ENCODE measurements at places on chromosomes 16 and 17. TPM values are rescaled to one million over a fixed set of nuclear protein-coding genes. Genes with fewer than 3 reads are reported as not detected.
A peak's percentile ranks its signal among the peaks of the same experiment; 100 is the strongest.

The MFSD11 gene
- total RNA-seq: 18.3 TPM

The CTDNEP1 gene
- total RNA-seq: 164 TPM

The TP53TG3B gene
- total RNA-seq: not detected

GRCh38 chr16:88943131-88943664, 33.8 kb downstream of the CBFA2T3 start:
- no peak for DNase-seq

GRCh38 chr16:57721356-57722209, 14.0 kb upstream of the KATNB1 start:
- no peak for DNase-seq

DNA sequence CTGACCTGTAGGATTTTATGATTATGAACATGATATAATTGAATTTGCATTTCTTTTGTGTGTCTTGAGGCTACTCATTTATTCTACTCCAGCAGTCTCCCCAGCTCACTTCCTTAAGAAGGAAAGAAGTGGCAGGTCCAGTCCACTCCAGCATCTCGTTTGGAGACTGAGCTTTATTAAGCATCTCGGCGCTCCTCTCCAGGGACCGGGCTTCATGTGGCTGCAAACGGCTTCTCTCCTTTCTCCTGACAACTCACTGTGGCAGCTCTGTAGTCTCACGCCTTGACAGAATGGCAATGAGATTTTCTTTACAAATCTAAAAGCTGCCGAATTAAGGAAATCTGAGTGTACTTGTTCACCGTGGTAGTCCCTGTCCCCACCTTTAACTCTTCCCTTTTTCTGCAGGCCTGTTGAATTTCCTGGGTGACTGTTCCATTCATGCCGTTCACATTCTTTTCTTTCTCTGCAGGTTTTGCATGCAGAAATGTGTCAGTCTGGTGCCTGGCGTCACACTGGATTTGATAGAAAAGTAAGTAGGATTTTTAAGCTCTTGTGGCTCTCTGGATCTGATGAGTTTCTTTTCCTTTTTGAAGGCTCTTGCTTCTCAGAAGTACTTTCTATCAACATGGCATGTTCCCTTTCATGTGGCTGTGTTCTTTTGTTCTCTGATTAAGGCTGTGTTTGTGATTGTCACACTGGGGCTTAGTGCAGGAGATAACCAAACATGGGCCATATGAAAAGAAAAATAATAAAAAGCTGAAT, 200.5 kb upstream of the CHMP6 start:
- peak; percentile 48 for DNase-seq

- peak; percentile 85 for DNase-seq
Measured at GRCh38 chr17:65121916-65122806, 15.0 kb upstream of the RGS9 start.

GRCh38 chr17:9932491-9932890, 27.4 kb upstream of the RCVRN start:
- DNase-seq: no peak

DNA sequence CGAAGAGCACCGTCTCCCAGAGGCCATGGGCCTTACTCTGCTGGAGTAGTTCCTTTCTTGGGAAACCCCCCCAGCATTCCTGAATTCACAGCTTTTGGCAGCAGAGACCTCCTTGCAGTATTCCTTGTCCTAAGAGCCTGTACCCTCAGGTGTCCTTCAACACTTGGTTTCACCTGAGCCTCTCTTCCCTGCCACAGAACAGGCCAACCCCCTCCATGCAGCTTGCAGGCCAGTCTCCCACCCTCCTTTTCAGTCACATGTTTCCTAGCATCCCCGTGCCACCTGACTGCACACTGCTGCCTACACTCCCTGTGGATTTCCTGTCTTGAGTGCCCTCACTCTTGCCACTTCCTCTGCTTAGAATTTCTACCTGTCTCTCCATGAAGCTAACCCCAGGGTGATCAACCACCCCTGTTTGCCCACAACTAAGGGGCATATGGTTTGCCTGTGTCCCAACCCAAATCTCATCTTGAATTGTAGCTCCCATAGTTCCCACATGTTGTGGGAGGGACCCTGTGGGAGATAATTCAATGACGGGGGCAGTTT, 65.5 kb downstream of the DYNLRB2 start:
- DNase-seq: no peak

DNA sequence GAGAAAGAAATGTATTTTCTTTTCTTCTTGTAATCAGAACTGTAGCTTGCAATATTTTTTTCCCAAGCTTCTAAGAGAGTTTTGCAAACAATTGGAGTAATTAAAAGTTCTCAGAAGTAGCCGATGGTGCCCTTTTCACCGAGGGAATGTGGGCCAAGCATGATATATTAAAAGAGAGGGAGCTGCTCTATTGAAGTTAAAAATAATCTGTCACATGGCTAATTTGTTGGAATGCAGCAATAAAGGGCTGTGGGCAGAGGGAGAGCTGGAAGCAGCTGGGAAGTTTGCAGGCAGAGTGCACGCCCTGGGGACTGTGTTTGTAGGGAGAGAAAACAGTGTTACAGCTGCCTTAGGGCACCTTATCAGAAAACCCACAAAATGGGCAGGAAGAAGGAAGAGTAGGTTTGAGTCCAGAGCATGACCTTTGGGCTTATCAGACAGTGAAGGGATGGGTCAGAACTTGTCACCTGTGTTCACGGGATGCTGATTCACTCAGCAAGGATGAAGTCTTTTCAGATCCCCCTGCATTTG, 18.5 kb upstream of the TERF2 start:
- DNase-seq: no peak

- DNase-seq: no peak
Measured at GRCh38 chr17:8140065-8141029, 11.9 kb downstream of the PER1 start.
